ENCODE measurements at places on chromosomes 16 and 17. TPM values are rescaled to one million over a fixed set of nuclear protein-coding genes. Genes with fewer than 3 reads are reported as not detected.
A peak's percentile ranks its signal among the peaks of the same experiment; 100 is the strongest.

DNA sequence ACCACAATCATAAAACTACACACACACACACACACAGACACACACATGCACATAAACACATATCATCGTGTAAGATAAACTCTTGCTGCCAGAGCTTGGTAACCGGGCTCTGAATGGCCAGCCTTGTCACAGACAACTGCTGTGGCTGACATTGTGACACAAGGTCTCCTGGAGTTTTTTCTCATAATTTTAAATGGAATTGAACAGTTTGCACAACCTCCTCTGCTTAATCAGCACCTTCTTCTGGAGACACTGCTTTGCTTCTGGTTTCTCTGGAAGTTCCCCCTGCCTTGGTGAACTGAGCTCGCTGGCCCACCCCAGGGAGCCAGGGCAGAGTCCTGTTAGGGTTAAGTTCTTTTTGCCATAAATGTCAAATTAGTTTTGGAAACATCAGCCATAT is 115.4 kb downstream of the UTP18 start:
- no peak for DNase-seq

GRCh38 chr17:40068584-40068916 is 5.8 kb downstream of the THRA start:
- DNase-seq: no peak

GRCh38 chr17:79626156-79626890 is 15.5 kb upstream of the RBFOX3 start:
- no peak for DNase-seq

- DNase-seq: no peak
These were observed 349.9 kb downstream of the CPPED1 start for GRCh38 chr16:12453832-12454231.

- DNase-seq: no peak
These were observed 43.2 kb downstream of the ABCC12 start for GRCh38 chr16:48112600-48112999.

GRCh38 chr16:66364959-66365306 is 1.6 kb upstream of the CDH5 start:
- no peak for DNase-seq

DNA sequence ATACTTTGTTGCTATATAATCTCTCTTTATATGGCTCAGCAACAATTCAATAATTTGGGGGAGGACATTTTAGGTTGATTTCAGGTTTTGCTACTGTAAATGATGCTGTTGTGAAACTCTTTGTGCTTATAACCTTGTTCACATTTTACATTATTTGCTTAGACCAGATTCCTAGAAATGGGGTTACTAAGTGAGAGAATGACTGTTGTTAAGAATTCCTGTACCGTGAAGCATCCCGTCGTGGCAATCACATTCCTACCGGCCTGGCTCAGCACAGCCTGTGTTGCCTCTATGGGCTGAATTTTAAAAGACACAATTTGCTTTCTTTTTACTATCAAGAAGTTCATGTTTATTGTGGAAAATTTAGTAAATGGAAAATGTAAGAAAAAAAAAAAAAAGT is 31.4 kb downstream of the B9D1 start:
- no peak for DNase-seq

DNA sequence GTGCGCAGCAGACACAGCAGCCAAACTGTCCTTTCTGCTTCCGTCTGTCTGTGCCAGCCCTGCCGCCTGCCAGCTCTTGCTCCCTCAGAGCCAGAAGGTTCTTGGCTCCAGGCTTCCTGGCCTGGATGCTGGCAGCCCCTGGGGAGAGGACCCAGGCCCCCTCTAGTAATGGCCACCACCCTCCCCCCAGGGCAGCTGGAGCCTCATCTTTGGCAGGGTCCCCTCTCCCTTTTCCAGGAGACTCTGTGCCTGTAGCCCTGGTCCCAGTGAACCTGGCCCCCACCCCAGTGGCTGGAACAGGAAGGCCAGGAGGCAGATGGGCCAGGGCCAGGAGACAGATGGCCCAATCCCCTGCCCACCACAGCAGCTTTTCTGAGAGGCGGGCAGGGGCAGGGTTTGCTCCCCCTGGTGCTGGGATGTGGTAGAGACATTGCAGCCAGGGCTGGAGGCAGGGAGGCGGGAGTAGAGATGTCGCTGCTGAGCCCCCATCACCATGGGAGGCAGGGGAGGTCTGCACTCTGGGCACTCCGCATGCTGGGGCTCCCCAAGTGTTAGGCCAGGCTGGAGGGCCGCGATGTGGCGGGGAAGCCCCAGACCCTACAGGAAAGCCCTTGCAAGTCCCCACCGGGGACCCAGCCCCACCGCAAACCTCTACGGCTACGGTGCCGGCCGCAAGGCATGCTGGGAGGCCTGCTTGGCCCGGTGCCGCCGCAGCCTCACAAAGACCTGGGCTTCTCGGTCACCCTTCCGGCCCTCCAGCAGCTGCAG is 16.7 kb downstream of the UNC13D start:
- DNase-seq: peak; percentile 92

- DNase-seq: no peak
These were observed 35.6 kb downstream of the RPA1 start for GRCh38 chr17:1865252-1866037.

DNA sequence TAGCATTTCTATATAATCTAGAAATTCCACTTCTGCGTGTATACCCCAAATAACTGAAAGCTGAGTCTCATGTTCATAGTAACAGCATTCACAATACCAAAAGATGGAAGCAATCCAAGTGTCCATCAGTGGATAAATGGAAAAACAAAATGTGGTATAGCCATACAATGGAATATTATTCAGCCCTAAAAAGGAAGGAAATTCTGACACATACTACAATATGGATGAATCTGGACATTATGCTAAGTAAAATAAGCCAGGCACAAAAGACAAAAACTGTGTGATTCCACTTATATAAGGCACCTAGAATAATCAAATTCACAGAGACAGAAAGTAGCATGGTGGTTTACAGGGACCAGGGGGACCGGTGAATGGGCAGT is 20.4 kb downstream of the HOXB1 start:
- DNase-seq: no peak

DNA sequence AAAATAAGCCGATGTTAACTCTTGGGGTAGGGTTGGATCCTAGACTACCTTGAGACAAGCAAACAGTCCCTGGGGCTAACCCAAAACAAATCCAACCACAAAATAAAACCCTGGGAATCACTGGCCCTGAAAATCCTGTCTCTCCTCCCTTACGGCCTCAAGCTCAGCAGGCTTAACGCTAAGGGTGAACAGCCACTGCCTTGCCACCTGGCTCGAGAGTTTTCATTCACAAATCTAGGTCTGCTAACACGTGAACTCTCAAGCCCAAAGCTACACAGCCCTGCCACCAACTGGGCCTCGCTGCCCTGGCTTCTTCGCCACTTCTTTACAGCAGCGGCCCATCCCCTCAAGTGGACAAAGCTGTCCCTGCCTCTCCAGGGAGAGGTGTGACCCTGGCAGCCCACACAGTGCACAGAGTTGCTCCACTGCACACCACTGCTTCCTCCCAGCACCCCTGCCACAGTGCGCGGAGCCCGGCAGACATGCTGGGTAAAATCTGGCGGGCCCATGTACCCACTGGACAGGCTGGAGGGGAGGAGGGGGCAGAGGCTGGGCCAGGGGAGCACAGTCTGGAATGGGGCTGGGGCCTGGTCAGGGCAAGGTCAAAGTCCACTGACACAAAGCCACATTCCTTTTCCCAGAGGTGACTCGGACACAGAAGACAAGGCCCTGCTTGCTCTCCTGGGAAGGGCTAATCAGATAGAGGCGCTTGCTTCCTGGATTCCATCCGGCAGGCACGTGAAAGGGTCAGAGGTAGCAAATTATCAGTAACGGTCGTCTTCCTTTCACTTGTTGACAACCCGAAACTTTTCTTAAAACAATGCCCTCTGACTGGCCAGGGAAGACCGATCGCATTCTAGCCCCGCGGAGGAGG is 996 bp downstream of the PCYT2 start:
- DNase-seq: peak; percentile 77

- DNase-seq: no peak
These were observed 149.7 kb downstream of the CCDC182 start for GRCh38 chr17:57595426-57595825.

DNA sequence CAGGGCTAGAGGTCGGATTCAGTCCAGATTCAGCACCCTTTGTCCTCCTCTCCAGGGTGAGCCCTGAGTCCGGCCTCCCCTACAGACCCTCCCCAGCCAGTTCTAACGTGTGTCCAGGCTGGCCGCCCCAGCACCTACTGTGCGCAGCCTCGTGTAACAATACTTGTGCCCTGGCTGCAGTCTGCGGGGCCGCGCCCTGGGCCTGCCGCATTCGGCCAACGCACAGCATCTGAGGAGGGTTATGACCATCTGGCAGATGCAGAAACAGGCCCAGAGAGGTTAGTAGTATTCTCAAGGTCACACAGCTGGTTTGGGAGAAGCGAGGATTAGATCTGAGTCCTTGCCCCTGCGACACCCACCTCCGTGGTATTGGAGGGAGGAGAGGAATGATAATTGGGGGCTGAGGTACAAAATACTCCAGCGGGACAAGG is 968 bp downstream of the RIPOR1 start:
- no peak for DNase-seq

GRCh38 chr17:64015447-64015846 is 5.0 kb downstream of the ICAM2 start:
- DNase-seq: peak; percentile 5

DNA sequence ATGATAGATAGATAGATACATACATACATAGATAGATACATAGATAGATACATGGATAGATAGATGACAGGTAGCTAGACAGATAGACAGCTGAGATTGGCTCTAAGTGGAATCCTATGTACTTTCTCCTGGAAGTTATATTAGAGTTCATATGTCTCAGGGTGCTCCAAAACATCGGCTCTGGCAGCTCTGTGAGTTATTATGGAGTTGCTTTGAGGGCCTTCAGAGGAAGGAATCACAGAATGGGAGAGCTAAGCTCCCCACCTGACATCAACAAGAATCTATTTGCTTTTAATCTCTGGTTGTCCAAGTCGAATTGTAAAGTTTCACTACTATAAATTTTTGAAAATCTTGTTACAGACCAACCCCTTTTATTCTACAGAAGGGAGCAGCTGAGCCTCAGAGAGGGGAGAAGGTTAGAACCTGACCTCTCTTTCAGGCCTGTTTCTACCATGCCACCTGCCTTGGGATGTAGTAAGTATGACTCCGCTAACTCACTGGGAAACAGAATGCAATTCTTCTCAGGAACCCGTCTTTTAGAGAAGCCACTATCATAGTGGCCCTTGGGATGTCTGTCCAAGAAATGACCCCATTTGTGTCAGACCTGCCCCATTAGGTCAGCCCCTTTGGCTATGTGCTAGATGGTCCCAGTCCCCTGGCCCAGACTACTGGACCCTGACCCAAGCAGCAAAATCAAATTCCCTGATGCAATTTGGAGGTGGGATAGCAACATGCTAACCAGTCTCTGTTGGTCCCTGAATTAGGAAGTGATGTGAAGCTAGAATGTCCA is 18.3 kb downstream of the GP2 start:
- no peak for DNase-seq

The KIF2B gene
- total RNA-seq: not detected

The SLX1B gene
- total RNA-seq: 12.1 TPM

The CTRB1 gene
- 5.1 TPM for total RNA-seq

The TEX14 gene
- total RNA-seq: 0.15 TPM

The TNRC6C gene
- 9.1 TPM for total RNA-seq

The NTN3 gene
- not detected for total RNA-seq

The RNF222 gene
- total RNA-seq: not detected

Measured in upper lobe of left lung (tissue), 6 donors.